ENCODE measurements at places on chromosomes 3 and 15.

DNA sequence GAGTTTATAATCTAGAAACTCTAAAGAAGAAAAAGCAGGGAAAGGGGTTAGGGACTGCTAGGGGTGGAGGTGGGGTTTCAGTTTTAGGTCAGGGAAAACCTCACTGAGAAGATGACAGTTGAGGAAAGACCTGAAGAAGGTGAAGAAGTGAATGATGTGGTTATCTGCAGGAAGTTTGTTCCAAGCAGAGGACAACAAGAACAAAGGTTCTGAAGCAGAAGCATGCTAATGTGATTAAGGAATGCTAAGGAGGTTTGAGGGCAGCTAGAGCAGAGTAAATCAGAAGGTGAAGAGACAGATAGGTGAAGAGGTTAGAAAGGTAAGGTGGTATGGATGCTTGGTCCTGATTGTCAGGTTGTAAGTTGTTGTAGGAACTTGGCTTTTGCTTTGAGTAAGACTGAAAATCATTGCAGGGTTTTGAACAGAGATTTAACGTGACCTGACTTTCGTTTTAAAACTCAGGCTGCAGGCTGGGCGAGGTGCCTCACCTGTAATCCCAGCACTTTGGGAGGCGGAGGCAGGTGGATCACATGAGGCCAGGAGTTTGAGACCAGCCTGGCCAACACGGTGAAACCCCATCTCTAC is 8.6 kb downstream of the OXSR1 start:
- DNase-seq: no peak

GRCh38 chr3:82055792-82056191 is 294.3 kb upstream of the GBE1 start:
- DNase-seq: no peak

- peak; percentile 26 for DNase-seq
Observed at GRCh38 chr15:90376789-90377188, 11.3 kb upstream of the IQGAP1 start.

- DNase-seq: peak; percentile 5
Observed at GRCh38 chr15:67783303-67783702, 42.0 kb upstream of the SKOR1 start.

DNA sequence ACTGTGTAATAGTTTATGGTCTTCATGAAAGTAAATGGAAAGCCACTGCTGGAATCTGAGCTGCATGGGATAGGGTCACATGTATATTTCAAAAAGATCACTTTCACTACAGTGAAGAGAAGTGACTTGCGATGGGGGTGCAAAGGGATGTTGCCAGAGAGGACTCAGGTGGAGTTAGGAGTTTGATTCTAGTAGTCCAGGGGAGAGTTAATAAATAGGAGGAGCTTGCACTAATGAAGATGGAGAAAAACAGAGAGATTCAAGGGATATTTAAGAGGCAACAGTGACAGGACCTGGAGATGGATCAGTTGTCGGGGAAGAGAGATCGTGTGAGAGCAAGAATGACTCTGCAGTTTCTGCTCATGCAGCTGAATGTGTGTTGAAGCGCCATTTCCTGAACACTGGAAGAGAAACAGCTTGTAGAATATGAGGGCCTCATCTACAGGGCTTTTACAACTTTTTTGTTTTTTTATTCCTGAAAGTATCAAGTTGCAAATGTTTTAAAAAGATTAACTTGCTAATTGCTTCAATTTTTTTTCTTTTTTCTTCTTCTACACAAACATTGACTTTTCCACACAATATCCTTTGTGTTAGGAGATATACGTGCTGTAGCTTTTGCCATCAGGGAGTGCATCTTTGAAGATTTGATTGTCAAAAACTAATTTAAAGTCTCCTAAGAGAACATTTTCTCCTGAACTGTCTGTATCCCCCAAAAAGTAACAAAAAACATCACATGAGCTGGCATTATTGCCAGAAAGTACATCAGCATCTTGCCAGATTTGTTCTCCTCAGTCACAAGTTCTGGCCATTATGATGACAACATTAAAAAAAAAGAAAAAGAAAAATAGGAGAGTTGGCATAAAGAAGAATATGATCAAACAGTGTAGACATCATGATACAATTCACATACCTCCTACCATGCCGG is 37.5 kb downstream of the SETMAR start:
- no peak for DNase-seq

DNA sequence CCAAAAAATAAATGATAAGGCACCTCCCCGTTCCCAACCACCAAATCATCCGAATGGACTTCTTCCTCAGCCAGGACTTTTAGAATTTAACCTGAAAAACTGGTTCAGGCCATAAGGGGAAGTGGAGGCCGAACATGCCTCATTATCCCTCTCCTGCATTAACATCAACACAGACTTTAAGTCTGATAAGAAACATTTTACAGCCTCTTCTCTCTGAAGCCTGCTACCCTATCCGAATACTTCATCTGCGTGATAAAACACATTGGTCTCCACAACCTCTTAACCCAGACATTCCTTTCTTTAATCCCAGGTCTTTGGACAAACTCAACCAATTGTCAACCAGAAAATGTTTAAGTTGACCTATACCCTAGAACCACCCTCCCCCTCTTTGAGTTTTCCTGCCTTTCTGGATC is 850 bp upstream of the SLC41A3 start:
- DNase-seq: no peak

GRCh38 chr3:50652709-50653108 is 22.0 kb upstream of the DOCK3 start:
- peak; percentile 50 for DNase-seq

- DNase-seq: no peak
Observed at GRCh38 chr15:59347915-59348314, 24.8 kb downstream of the MYO1E start.

GRCh38 chr3:189570916-189571315 is 60.3 kb upstream of the TP63 start:
- DNase-seq: no peak

DNA sequence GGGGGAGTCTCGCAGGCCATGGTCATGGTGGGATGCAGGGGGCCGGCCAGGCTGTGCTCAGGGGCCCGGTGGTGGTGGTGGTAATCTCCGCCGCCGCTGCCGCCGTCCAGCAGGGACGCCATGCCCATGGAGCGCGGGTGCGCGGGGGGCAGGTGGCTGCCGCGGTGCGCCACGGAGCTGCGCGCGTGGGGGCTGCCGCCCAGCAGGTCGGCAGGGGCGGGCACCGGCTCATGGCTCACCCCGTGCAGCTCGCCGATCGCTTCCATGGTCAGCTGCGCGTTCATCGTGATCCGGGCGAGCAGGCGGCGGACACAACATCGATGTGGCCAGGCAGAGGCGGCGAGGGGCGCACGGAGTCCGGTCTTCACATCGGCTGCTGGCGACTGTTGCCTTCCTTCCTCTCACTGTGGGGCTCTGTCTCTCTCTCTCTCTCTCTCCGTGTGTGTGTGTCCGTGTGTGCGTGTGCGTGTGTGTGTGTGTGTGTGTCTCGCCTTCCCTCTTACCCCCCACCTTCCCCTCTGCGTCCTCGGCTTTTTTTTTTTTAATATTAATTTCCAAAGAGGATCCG is 451 bp downstream of the ONECUT1 start:
- DNase-seq: no peak

DNA sequence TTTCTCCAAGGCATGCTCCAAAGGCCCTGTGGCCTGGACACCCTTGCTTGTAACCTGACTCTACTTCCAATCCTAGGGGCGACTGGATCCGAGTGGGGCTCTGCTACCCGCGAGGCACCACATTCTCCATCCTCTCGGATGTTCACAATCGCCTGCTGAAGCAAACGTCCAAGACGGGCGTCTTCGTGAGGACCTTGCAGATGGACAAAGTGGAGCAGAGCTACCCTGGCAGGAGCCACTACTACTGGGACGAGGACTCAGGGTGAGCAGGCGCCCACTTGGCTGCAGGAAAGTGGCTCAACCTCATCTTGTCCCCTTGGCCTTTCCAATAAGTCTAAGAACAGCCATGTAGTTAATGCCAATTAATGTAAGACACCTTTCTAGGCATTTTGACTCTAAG is 51.9 kb downstream of the MESD start:
- DNase-seq: no peak

DNA sequence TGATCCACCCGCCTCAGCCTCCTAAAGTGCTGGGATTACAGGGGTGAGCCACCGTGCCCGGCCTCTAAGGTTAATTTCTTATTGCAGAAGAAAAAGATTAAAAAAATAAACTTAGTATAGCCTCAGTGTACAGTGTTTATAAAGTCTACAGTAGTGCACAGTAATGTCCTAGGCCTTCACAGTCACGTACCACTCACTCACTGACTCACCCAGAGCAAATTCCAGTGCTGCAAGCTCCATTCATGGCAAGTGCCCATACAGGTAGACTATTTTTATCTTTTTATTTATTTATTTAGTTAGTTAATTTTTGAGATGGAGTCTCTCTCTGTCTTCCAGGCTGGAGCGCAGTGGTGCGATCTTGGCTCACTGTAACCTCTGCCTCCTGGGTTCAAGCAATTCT is 3.2 kb upstream of the FLNB start:
- DNase-seq: no peak

Measured in stimulated activated CD4-positive, alpha-beta T cell treated with anti-CD3 and anti-CD28 coated beads, Interleukin-4, amount 100 ng/mL, for 4 hours (primary cell).